ENCODE measurements at places on chromosomes 2 and 18.

DNA sequence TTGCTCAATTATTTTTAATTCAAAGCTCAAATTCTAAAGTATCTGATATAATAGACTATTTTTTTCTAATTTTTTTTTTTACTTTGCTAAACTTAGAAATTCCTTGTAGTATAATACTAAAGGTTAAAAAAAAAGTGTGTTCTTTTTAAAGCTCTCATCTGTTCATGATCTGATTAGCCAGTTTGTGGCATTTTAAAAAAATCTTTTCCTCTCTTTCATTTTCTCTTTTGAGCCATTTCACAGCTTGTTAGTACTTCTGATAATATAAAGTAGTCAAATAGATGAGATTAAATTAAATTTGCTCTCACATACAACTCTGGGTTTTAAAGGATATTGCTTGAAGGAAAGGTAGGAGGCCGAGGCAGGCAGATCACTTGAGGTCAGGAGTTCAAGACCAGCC lies 40.7 kb upstream of the NEMP2 start:
- no peak for DNase-seq

- DNase-seq = peak; percentile 40
These were observed 75.4 kb downstream of the SFXN5 start for GRCh38 chr2:72996117-72996502.

GRCh38 chr2:120622159-120622869 lies 113.4 kb upstream of the GLI2 start:
- DNase-seq = no peak

DNA sequence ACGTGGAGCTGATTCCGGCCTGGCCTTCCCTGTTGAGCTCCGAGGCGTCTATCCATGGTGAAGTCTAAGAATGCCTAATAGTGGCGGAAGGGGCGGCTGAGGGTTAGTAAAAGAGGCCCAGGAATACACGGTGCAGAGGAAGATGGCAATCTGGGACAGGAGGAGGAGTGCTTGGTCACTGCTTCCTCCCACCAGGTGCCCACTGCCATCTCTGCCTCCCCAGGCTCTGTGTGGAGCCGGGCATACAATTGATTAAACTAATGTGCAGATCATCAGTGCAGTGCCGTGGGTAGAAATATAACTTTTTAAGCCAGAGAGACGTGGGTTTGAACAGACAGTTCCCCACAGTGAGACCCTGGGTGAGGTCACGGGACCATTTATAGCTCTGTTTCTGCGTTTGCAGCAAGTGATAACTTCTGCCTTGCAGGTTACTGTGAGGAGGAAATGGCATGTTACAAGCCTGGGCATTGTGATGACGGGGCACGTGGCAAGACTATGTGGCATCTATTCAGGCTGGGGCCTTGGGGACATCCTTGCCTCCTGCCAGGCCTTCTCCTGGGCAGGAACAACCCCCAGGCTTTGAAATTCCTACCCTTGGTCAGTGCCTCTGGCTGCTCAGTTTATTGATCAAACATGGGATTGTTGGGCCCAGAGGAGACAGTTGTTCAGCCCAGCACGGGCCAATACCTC lies 204.9 kb downstream of the ASB1 start:
- DNase-seq = no peak
